ENCODE measurements at places on chromosomes 7 and 10.

DNA sequence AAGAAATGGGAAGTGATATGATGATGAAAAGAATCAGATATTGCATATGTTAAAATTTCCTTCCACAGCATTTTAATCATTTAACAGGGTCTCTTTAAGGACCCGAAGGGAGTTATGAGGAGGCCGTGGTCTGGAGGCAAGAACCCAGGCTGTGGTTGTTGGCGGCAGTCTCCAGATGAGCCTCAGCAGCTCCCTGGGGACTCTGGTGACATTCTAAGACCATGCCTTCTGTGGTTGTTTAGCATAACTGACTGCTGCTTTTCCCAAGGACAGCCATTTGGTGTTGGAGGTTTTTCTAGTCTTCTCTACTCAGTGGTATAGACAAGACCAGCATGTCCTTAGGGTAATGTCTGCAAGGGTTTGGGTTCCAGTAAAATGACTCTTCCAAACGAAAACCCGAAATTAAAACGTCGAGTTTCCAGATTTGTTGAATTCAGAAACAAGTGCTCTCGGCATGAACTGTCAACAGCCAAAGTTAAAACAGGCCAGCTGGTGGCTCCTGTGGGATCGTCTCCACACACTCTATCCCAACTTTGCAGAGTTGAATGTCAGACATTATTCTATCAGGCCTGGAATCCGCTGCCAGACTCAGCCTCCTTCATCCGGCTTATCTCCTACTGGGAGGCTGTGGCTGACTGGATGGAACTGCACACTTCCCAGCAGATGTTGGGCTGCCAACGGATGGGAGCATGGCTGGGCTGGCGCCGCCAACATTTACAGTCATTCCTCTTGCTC is 183.1 kb downstream of the TAX1BP1 start:
- DNase-seq, result no peak

DNA sequence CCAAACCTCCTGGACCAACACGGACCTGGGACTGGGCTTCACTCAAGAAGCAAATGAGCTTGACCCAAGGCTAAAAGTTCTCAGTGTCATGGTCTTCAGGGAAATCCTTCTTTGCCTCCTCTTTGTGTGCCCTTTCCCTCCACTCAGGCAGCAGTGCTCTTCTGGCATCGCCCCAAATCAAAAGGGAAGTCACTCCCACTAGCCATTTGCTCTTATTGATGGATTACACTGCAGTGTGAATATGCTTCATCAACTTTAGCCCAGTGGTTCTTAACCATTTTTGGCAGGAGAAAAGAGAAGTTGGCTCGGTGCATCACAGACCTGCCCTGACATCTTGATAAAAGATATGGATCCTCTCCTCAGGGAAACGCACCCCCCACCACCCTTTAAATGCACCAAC is 19.2 kb upstream of the IKZF1 start:
- no peak for DNase-seq

DNA sequence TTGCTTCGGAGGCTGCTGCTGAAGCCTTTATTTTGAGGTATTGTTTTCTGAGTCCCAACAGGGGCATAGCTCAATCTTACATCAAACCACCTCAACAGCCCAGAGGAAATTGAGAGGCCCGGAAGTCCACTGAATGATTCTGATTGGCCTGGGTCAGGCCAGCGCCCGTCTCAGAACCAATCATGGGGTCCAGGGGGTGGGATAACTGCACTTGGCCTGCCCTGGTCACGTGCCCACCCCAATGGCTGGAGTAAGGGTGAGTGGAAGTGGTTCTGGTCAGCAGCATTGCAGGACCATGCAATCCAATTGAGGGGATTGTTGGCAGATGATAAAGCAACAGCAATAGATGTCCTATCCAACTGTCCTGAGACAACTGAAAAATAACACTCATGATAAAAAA is 190.6 kb downstream of the HERPUD2 start:
- DNase-seq, result no peak

GRCh38 chr7:105325216-105325904 is 63.4 kb downstream of the SRPK2 start:
- DNase-seq, result no peak

DNA sequence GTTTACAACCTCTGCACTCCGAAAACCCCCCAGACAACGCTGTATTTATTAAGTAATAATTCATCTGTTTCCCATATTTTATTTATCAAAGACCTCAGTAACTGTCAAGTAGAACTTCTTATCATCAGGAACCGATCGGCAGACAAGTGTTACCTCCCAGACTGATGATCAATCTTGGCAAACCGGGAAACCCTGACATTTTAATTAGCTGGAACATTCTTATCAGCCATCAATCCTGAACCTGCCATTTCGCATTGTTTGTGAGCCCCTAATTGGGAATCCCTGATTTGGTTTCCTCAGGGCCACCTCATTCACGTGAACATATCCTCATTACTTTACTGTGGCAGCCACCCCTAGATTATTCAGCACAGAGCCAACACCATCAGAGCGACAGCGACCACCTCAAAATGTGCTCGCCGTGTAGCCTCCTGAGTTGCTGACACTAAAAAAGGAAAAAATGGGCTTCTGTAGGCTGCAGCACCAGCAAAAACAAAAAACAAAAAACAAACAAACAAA is 93.6 kb upstream of the SDK1 start:
- DNase-seq, result no peak

- DNase-seq, result no peak
These were observed 26.2 kb downstream of the GRID1 start for GRCh38 chr10:86340176-86340990.

- DNase-seq, result no peak
These were observed 1093.6 kb upstream of the GHITM start for GRCh38 chr10:83045731-83046130.

DNA sequence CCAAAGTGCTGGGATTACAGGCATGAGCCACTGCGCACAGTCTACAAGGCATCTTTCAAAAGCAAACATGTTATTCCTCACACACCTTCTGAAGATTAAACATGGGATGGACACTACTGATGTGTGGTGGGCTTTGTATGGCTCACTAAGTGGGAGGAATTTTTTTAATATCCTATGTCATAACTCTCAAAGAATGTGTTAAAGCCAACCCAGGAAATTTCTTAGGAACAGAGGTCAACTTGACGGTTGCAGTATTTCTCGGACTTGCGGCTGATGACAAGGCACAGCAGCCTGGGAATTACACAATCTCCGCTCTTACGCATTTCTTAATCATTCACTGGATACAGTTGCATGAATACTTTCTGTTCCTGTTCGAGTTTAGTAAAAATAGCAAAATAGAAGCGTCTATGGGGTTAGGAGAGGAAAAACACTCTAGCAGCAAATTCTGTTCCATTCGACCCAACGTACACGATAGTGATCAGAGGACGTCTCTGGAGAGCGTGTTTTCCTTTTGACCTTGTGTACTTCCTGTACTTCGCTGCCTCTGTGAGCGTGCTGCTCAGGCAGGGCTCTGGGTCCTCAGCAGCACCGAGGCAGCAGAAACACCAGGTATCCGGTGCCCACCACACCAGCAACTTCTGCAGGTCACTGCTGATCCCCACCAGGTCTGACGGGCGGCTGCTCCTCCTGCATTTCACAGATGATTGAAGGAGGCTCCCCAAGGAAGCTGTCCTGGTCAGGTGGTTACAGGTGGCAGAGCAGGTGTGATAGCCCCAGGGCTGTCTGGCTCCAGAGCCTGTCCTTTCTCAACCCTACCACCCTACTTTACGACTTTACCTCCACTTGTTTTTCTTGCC is 26.4 kb upstream of the SRGN start:
- peak; percentile 52 for DNase-seq

DNA sequence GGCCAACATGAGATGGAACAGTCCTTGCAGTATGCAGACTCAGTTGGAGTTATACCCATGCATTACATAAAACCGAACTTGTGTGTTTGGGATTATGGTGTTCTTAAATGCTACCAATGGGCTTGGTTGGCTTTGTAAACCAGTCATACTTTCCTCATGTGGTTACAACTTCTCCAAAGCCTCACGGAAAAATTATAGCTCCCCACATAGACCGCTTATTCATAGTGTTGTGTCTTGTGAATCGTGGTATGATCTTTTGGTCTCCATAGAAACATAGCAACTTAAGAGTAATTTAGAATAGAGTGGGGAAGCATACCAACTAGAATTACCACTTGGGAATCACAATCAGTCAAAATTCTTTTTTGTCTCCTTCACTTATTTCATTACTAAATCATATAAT is 112.3 kb upstream of the FZD1 start:
- DNase-seq, result no peak

GRCh38 chr7:115299397-115300037 is 377.6 kb downstream of the MDFIC start:
- no peak for DNase-seq

DNA sequence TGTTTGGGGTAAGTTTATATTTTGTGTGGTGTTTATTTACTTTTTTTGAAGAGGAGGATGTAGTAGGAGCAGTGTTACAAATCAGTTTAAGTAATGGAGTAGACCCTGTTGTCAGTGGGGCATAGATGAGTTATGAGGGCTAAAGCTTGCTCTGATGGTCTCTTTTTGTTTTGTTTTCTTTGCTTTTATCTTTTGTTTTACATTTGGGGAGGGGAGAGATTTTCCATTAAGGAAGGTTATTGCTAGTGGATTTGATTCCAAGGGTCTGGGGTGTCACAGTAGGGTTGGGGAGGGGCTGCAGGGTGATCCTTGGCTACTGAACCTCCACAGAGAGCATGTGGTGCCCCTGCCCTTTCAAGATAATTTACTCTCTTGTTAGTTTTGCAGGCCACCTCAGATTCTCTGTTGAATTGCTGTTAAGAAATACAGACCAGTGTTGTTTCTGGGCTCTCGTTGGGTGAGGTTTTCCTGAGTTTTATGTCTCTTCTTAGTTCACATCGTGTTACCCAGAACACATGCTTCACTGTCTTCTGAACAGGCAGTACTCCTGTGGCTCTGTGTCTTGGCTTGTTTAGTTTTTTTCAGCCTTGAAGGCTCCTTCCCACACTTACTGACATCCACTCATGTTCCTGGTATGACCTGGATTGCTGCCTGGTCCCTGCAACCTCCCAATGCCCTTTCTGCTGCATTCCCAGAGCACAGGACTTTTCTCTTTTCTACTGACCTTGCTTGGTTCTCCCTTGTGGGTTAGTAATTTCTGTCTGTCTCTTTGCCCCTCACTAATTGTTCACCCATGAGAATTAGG is 4.2 kb downstream of the KIFBP start:
- DNase-seq, result no peak

DNA sequence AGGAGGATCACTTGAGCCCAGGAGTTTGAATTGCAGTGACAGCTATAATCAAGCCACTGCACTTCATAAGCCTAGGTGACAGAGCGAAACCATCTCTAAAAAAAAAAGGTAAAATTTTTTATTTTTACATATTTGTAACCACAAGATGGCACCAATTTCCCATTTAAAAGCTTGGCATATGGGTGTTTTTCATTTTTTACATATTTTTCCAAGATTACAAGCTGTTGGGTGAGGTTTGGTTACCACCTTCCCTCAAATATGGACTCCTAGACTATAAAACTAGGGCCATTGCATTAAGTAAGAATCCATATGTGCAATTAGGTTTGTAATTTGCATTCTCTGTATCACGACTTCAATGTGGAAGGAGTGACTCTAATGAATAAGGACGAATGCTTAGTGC is 129.3 kb upstream of the ACBD5 start:
- DNase-seq, result no peak

DNA sequence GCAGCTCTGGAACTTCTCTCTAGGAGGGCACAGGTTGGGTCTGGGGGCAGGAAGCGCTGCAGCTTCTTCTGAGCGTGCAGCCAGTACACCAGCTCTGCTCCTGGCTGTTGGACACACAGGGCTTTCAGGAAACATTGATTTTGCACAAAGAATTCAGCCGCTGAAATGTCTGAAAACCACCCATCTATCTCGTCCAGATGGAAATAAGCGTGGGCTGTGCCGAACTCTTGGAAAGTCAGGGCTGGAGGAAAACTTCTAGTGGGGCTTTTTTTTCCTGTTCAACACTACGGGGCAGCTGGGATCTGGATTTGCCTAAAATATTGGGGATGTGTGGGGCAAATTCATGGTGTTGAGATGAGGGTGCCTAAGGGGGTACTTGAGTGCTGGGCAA is 31.2 kb downstream of the PALD1 start:
- DNase-seq, result no peak
